ENCODE measurements at places on chromosomes 16 and 17. TPM values are rescaled to one million over a fixed set of nuclear protein-coding genes. Genes with fewer than 3 reads are reported as not detected.

Gene SAMD14
- 5.3 TPM for total RNA-seq

Gene LHX1
- not detected for total RNA-seq

Gene AOC3
- total RNA-seq = under 0.01 TPM

Gene TPSG1
- total RNA-seq = not detected

Gene CCDC154
- 0.10 TPM for total RNA-seq

Gene HEATR3
- 34.0 TPM for total RNA-seq

Gene CYGB
- 0.65 TPM for total RNA-seq

Gene TXNL4B
- total RNA-seq = 5.2 TPM
